ENCODE measurements at places on chromosomes 5 and 9.
A peak's percentile ranks its signal among the peaks of the same experiment; 100 is the strongest.

DNA sequence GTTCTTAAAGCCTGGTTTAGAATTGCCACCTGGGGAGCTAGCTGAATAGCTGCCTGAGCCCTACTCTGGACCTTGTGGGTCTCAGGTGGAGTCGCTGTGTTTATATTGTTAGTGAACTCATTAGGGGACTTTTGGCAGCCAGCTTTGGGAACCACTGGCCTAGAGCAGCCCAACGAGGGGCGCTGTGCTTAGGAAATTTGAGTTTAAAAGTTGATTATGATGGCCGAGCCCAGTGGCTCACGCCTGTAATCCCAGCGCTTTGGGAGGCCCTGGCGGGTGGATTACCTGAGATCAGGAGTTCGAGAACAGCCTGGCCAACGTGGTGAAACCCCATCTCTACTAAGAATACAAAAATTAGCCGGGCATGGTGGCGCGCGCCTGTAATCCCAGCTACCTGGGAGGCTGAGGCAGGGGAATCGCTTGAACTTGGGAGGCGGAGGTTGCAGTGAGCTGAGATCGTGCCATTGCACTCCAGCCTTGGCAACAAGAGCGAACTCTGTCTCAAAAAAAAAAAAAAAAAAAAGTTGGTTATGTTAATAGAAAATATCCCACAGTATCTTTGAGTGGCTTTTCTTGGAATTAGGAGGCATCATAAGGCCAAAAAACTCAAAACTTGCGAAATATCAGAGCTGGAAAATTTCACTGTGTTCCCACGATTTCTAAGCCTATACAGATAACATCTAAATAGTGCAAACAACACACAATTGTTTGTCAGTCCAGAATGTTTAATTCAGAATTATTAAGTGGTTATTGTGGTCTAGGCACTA lies 809 bp downstream of the MCCC2 start:
- DNase-seq, result no peak

GRCh38 chr5:6551287-6551954 lies 81.4 kb downstream of the NSUN2 start:
- peak; percentile 70 for DNase-seq

GRCh38 chr9:137538058-137538457 lies 12.1 kb downstream of the PNPLA7 start:
- DNase-seq, result no peak

DNA sequence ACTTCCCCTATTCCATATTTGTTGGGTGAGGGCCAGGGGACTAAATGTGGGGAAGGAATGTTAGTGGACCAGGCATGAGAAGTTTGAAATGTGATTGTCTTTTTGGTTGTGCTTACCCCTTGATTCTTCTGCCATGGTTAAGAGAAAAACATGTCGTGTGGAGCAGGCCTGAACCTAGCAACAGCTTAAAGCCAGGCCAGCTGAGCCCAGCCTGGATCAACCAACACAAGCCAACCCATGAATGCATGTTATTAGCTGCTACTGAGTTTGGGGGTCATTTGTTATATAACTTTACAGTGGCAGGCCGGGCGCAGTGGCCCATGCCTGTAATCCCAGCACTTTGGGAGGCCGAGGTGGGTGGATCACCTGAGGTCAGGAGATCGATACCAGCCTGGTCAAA lies 52.4 kb upstream of the TRIO start:
- no peak for DNase-seq

DNA sequence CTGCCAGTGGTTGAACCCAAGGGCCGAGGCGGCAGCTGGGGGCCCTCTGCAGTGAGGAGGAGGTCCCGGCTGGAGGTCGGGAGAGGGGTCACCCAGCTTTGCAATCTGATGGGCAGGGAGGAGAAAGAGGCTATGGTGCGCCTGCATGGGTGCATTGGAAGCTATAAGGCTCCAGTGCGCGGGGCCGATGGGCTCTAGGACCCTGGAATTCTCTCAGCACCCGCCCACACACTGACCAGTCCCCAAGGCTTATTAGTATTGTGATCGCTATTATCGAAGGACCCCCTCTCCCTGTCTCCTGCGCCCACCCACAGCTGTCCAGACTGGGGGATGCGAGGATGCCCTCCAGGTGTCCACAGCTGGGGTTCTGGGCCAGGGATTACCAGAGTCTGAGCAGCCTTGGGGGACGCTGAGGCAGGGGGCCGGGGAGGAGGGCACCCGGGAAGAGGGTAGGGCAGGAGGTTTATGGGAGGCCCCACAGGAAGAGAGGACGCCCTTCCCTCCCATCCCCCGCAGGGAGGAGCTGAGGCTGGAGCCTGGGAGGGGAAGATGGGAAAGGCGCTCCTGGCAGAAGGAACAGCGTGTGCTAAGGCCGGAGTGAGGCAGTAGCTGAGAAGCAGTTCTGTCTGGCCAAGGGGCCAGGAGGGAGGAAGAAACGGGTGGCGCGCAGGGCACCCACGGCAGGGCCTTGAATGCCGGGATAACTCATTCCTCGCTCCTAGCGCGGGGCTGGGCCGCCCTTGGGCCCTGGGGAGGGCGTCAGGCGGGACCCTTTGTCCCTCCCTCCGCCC lies 24.2 kb downstream of the C9orf50 start:
- DNase-seq, result peak; percentile 90

DNA sequence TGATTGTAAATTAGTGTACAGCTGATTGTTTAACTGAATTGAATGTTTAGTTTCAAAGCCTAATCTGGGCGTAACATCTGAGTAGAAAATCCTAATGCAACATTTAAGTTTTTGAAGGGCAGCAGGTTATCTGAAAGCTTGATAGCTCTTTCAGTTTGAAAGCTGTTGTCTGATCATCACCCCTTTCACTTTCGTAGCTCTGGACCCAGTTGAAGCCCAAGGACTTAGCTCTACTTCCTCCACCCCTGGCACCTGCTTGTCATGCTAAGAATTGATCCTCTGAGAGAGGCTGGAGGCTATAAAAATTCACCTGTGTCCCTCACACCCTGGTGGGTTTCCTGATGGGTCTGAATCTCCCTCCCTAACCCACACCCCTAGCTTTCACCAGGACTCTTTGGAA lies 86.0 kb downstream of the ZFAND5 start:
- no peak for DNase-seq

GRCh38 chr5:147673266-147673665 lies 109.3 kb downstream of the JAKMIP2 start:
- no peak for DNase-seq

DNA sequence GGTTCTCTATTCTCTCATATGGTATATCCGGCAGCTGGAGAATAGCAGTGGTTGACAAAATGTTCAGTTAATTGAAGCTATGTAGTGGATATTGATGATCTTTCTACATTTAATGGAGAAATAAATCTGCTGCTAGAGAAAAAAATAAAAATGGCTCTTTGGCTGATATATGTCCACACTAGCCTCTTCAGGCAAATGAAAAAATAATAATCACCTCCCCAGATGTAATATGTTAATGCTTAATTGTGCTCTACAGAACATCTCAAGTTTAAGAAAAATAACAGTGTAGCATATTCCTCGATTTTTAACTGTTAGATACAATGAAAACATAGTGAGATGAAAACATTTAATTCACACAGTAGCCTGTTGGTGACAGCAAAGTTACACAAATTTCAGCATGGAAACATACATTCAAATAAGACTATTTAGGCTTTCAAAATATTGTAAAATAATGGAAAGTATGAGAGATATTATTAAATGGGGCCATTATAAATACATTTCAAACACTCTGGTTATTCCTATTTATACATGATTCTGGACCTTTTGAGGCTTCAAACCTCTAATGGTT lies 543.0 kb downstream of the MAT2B start:
- no peak for DNase-seq

GRCh38 chr9:99058964-99059921 lies 45.7 kb upstream of the TGFBR1 start:
- DNase-seq, result peak; percentile 57

GRCh38 chr9:87086221-87086818 lies 139.0 kb upstream of the GAS1 start:
- no peak for DNase-seq

DNA sequence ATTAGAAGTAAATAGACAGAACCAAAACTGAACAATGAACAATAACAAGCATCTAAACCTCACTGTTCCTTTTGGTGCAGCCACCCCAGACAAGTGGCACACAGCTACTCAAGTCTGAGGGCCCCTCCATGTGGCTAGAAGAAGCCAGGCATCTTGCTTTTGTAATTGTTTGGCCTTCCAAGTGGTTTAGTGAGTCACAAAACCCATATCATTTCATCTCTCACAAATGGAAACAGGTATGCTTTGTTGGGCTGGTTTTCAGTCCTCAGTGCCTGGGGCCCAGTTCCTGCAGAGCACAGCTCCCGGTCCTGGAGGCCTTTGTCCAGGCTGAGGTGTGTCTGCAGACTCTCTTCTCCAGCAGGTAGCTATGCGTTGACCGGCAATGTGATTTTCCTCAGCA lies 16.7 kb downstream of the PRLR start:
- no peak for DNase-seq

DNA sequence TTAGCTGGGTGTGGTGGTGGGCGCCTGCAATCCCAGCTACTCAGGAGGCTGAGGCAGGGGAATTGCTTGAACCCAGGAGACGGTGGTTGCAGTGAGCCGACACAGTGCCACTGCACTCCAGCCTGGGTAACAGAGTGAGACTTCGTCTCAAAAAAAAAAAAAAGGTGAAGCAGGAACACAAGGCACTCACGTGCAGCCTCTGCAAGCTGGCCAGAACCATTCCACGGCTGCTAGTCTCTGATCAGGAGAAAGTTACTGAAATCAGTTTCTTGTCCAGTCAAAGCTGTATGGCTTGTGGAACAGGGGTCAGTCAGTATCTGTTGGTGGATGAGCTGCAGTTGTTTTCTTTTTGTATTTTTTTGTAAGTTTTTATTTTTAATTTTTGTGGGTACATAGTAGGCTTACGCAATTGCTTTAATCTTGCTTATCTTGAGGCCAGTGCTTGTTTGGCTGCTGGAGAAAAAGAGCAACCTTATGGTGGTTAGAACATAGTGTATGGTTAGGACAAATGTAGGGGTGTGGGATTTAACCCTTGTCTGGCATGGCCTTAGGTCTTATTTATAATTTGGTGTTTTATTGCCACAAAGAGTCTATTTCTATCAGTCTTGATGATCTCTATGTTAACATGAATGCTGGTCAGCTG lies 32.7 kb upstream of the GTF2H2C start:
- no peak for DNase-seq

DNA sequence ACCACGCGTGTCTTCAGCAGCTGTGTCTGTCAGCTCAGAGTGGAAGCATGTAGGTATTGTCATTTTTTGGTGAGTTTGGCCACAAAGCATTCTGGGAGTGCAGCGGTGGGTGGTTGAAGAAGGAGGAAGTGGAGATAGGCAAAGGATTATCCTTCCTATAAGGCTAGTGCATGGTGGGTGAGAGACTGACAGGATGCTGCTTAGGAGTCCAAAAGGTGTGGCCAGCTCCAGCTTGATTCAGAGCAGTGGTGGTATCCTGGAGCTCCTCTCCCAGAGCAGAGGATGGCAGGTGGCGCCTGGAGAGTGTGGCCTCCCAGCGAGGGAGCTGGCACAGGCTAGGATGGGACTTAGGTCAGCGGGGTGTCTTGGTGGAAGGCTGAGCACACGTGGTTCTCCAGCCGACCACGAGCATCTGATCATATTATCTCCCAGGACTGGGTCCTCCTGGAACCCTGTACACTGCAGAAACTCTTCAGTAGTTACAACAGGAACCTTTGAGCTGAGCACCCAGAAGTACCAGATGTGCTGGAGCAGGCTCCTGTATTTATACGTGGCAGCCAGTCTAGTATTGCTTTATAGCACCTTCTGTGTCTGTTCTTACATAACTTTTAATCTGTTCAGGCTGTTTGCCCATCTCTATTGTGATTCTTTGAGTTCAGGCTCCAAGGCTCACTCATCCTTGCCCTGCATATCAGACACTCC lies 29.6 kb downstream of the MAML1 start:
- DNase-seq, result no peak

DNA sequence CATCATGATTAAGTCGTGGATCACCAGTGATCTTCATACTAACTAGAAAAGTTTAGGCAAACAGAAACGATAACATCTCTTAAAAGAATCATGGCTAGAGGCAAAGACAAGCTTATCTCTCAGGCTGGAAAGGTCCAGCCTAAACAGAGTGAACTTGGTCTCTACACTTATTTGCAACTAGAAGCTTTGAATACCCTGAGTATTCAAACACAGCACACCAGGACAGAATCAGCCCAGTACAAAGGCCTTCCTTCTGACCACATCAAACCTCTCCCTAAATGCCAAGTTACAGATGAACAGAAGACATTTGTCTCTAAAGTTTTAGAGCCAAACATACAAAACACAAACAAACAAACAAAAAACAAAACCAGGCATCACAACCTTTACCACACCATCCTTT lies 57.2 kb downstream of the ELAVL2 start:
- no peak for DNase-seq

GRCh38 chr5:10229306-10230048 lies 20.2 kb downstream of the ATPSCKMT start:
- no peak for DNase-seq

DNA sequence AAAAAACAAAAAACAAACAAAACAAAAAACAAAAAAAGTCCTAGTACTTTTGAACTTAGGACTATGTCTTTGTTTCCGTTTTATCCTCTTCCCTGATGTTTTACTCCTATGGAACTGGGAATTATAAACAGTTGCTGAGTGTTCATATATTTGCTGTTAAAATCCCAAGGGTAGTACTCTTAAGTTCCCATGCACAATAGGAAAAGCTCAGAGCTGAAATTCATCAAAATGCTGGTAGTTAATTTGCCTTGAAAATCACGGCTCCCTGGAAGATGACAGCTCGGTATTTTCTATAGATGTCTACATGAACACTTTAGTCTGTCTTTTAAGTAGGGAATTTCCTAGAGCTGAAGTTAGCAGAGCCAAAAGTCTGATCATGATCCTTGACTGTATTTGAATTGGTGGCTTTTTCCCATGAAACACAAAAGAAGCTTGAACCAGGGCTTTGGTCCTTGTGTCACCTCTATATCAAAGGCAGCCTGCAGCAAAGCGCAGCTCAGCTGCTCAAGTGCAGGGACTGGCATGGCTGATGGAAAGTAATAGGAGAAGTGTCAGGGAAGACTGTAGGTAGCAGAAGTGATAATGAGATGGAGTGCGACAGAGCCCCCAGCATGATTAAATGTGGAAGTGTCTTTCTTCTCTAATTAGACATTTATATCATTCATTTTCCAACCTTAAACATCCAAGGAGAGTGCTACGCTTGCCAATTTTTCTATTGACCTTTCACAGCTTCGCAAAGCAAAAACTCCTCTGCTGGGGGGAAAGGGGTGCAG lies 310.9 kb downstream of the TRIM36 start:
- DNase-seq, result no peak

DNA sequence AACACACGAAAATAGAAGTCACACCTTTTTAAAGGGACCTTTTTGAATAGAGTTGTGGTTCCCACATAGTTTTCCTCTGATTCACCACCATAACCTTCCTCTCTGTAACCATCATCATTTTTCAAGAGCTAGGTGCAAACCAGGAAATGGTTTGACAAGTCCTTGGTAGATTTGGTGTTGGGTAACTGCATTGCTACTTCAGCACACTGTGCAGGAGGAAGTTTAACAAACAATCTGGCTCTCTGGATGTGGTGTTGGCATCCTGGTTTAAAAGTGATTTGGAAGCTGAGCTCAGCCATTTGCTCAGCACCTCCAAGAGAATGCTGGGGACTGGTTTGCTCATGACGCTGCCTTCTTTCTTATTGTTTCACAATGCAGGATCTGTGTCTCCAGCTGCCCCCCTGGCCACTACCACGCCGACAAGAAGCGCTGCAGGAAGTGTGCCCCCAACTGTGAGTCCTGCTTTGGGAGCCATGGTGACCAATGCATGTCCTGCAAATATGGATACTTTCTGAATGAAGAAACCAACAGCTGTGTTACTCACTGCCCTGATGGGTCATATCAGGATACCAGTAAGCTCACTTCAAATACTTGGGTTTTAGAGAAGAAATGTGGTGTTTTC lies 213.1 kb downstream of the RFK start:
- no peak for DNase-seq
